ENCODE measurements at places on chromosomes 4 and X.

GRCh38 chrX:99078301-99078700 lies 1331.8 kb downstream of the PCDH19 start:
- no peak for DNase-seq

GRCh38 chrX:111349934-111350333 lies 62.1 kb downstream of the DCX start:
- DNase-seq, result no peak

DNA sequence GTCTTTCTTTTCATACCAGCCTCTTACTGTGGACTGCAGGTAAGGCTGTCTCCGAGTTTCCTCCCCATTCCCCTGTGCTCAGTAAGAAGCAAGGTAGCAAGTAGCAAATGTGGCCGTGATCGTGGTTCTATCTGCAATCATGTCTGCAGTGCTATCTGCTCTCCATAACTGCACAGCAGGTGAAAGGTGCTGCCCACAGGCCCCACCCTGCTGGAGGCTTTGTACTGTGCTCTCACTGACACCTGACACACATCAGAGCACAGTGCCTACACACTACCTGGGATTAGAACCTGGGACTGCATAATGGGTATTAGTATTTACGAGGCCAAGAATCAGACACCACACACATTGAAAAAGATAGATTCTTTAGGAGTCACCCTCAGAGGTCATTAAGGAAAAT lies 15.3 kb downstream of the PGRMC1 start:
- DNase-seq, result no peak

- DNase-seq, result no peak
These were observed 49.0 kb downstream of the RWDD4 start for GRCh38 chr4:183610033-183610432.

DNA sequence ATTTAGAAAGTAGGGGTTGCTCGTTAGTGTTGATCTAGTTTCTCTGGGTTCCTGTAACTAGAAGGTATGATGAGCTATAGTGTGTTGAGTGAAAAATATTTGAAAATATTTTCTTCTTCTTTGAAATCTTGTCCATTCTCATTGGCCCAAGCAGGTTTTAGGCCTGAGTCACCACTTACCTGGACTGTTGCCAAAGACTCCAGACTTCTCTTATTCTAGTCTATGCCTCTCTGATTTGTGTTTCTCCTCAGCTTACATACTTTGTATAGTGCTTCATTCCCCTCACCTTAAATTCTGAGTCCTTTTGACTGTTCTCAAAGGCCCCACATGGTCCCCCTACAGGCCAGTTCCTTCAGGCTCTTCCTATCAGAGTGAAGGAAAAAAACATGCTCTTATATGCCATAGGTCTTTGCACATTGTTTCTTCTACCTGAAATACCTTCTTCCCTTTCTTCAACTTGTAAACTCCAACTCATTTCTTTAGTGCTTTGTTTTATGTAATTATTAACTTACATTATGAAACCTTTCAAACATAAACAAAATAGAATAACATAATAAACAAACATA lies 258.2 kb downstream of the PPP1R2C start:
- DNase-seq, result no peak

- no peak for DNase-seq
These were observed 109.9 kb upstream of the SMIM10 start for GRCh38 chrX:134880866-134881265.

DNA sequence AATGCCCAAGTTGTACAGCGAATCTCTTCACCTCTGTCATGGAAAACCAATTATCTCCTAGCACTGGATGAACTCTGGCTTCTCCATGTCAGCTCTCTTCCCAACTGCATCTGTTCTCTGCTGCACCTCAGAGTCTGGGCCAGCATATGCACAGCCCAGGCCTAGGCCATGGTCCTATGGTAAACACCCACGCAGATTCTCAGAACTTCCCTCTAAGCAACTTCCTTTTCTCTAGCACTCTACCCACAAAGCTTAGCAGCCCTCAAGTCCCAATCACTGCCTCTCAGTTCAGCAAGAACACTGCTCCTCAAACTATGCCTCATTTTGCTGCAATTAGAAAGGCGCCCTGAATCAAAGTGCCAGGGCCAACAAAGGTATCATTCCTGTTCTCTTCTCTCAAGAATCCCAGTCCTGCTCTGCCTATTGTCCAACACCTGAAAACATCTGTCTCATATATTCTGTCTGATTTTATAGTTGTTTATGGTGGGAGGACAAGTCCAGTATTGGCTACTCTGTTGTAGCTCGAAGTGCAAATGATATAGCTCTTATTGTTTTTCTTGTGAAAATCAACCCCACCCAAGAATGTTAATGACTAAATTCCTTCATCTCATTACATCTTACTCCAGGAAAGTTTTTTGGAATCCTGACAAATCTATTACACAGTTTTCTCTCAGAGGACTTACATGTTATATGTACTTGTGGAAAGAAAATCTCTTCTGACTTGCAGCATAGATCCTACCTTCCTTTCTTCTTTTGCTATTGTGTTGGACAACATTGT lies 85.4 kb downstream of the DCHS2 start:
- DNase-seq, result no peak

DNA sequence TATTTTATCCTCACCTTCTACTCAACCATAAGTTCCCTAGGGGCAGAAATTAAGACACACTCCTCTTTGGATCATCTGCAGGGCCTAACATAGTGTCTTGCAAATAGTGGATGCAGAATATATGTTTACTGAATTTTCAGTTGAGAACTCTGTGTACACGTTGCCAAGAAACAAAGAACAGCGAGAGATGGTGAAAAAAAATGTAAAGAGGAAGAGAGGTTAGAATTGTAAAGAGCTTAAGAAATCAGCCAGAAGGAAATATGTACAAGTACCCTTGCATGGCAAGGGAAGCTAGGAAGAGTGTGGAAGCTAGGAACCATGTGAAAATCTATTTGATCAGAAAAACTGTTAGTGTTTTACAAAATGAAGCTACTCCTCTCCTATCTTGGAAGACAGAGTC lies 431.0 kb downstream of the SMARCA1 start:
- no peak for DNase-seq

- DNase-seq, result no peak
These were observed 79.1 kb downstream of the TRAPPC11 start for GRCh38 chr4:183738081-183738673.

DNA sequence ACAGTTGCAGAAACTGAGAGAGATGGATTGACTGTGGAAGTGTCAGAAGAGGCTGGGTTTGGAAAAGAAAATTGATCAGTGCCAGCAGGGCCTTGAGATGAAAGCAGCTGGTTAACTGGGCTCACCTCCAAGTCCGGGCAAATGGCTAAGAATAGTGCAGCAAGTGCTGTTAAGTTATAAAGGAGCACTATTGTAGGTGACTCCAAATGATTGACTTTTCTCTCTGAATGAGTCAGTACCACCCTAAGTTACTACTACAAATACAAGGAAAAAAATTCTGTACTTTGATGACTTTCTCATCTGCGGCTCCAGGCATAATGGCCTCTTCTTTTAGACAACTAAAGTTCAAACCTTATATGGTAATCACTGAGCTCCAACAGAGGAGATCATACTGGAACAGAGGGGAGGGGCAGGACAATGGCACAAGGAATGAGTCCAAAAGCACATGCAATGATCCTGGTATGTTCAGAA lies 733.4 kb upstream of the INTU start:
- DNase-seq, result no peak

- no peak for DNase-seq
These were observed 178.6 kb upstream of the MAMLD1 start for GRCh38 chrX:150184491-150184890.

DNA sequence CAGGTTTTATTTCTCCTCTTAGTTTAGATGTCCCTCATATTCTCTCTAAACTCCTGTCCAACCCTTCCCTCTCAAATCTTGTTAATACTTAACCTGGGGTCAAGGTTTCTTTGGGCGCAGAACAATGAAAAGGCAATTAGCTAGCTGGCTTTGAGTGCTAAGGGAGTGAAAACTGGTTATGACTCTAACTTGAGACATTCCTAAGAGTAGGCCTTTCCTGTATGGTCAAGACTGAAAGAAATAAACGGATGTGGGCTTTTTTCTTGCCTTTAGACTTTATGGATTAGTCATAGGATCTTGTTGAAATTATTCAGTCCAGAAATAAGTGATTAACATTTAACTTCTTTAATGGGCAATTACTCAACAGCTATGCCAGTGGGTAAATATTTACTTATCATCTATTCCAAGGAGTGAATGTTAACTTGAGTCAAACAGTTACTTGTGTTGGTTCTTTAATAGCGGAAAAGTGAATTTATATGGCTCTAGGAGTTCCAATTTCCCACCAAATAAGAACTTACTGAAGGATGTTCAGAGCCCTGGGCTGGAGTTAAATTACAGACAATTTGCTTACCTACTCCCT lies 141.7 kb upstream of the SCML1 start:
- no peak for DNase-seq

GRCh38 chr4:1137063-1137776 lies 23.9 kb upstream of the RNF212 start:
- DNase-seq, result no peak

DNA sequence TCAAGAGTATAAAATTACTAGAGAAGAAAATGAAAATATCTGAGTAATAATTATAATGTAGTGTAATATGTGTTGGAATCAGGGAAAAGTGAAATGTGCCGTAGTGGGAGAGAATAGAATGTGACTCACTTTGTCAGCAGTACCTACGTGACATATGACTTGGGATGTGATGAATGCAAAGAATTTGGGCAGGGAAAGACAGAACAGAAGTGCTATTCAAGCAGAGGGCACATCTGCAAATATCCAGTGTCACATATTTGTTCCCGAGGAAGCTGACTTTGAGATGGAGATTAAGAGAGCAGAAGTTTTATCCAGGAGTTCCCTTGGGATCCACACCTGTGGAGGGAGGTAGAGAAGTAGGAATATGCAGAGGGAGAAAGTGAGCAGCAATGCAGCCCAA lies 69.3 kb upstream of the HS3ST1 start:
- no peak for DNase-seq

DNA sequence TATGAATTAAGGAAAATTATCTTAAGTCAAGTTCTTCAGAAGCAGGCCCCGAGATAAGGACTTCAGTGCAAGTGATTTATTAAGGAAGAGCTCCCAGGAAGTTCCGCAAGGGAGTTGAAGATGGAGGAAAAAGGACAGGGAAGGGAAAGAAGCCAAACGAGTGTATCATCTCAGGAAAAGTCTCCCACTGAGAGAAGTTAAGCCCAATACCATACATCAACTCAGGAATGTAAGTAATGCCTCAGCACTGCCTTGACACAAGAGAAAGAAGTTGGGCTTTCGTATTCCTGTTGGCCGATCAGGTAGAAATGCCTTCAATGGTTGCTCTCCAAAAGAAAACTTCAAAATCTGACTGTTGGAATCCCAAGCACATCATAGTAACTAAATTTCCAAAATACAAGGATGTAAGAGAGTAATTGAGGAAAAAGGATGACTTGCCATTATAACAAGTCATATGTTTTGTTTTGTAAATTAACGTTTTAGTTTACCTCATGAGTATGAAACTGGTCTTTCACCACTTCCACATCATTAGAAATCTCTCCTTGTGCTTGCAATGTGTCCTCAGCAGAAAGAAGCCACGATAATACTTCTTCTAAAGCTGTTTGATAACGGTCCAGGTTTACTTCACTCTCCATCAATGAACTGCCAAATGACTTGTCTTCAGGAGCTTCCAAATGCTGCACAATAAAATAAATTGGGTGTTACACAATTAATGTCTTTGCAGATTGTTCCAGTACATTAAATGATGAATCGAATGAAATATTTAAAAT lies 566.7 kb downstream of the DMD start:
- DNase-seq, result no peak

GRCh38 chr4:5469151-5469775 lies 239.1 kb downstream of the EVC2 start:
- DNase-seq, result no peak
